Hippocampal formation (tissue), 2 donors: ENCODE measurements at places on chromosomes 3 and 15.

GRCh38 chr3:24400015-24400414, 94.6 kb downstream of the THRB start:
- DNase-seq = no peak

DNA sequence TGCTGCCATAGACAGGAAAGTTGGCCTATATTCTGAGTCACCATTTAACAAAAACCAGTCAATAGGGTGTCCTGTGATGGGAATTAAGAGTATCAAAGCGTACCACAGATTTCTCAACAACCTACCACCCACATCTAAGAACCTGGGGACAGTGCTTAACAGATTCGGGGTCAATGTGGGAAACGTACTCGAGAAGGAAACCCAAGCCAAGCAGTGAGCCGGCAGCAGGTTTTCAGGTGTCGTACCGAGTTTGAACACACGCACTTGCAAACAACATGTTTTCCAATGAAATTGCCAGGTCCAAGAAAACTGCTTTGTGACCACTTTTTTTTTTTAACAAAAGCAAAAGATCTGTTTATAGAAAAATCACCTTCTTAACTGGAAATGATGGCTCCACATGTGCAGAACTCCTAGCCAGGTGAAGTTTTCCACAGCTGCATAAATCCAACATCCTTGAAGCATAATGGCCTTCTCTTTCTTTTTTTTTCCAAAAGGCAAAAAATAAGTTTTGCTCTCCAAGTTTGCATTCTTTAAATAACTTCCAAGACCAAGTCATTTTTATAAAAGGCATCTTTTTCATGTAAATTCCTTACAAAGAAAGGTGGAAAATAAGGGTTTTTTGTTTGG, 45.7 kb downstream of the ADAMTS17 start:
- DNase-seq = no peak

DNA sequence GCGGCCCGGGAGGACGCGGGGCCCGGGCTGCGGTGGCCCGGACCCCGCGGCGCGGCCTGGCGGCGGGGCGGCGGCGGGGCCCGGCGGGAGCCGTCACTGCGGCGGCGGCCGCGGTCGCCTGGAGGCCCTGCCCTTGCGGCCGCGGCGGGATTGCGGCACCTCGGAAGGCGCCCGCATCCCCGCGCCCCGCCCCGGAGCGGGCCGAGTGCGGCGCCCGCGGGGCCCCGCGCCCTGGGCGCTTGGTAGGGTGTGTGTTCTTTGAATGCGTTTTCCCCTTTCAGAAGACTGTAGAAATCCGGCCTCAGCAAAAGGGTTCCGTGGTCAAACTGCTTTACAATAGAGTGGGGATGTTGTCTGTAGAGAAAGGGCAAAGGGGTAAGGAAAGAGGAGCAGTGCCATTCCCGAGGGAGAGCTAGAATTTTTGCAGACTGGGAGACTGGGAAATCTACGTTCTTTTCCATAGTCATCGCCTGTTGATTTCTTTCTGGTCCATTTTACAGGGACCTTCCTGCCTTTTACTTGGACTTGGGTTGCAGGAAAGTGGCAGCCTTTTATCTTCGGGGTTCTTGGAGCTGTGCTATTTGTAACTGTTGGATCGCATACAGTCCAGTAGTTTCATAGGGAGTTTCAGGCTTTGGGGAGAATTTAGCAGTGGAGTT, 630 bp downstream of the SNRK start:
- DNase-seq = no peak

GRCh38 chr15:28963711-28964081, 77.9 kb downstream of the APBA2 start:
- DNase-seq = no peak

GRCh38 chr15:32956711-32957110, 237.8 kb downstream of the FMN1 start:
- no peak for DNase-seq

DNA sequence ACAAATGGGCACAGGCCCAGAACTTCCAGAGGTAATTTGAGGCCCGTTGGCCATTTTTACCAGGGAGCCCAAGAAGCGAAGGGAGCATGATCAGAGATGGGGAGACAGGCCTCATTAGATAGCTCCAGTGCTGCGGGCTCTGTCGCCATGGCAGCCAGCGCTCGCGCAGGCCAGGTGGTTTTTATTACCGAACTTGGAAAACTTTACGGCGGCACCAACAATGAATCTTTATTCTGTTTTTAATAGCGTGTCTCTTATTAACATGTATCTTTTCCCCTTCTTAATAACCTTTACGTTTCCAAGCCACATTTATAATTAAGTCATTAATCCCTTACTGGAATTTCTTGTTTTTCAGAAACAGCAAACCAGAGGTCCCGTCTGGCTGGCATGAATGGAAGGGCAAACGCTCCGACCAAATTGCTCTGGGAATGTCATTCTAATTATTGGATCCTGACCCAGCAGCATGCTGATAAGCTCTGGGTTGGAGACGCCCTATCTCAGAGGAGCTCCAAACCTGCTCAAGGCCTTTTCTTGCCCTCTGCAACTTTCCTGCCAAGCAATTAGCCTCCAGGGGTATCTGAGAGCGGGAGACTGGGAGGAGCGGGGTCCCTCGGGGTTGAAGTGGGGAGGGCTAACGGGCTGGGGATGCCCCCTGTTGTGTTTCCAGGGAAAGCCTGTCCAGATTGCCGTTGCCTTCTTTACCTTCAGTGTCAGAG, 256.4 kb downstream of the TLE3 start:
- DNase-seq = no peak

- no peak for DNase-seq
Observed at GRCh38 chr3:25094932-25095685, 333.0 kb upstream of the RARB start.

GRCh38 chr3:145383416-145383815, 777.6 kb downstream of the PLOD2 start:
- DNase-seq = no peak

GRCh38 chr15:62854420-62855084, 188.0 kb upstream of the TPM1 start:
- DNase-seq = no peak

DNA sequence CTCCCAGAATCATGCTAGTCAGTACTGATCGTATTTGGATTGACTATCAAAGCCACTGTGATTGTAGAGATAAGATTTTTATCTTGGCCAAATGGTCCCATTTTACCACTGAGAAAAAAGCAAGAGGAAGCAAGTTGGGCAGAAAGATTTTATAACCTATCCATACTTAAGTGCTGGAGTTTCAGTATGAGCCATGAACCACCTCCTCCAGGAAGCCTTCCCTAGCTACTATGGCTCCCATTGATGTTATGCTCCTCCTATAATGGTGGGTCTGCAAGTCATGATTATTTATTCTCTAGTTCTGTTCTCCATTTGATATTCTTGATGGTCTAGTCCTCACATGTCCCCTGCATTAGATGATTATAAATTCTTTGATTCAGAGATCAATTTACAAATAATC, 6.6 kb downstream of the MEGF11 start:
- no peak for DNase-seq

GRCh38 chr3:167785790-167786189, 50.3 kb downstream of the SERPINI1 start:
- DNase-seq = no peak

DNA sequence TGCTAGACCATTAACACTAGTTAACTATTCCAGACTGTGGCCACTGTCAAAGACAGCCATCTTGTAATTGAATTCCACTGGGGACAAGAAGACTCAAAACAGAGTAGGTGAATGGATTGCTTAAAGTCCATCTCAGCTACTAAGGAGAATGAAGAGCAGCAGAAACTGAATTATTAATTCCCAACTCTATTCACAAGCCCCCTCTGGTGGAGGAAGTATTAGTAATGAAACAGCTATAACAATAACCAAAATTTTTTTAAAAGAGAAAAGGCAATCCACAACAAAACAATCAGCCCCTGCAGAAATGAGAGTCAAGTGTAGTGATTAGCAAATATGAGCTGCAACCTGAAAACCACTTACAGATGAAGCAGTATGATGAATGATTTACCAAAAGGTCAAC, 302.8 kb downstream of the FHIT start:
- no peak for DNase-seq

GRCh38 chr3:176927706-176928581, 269.3 kb downstream of the TBL1XR1 start:
- no peak for DNase-seq

DNA sequence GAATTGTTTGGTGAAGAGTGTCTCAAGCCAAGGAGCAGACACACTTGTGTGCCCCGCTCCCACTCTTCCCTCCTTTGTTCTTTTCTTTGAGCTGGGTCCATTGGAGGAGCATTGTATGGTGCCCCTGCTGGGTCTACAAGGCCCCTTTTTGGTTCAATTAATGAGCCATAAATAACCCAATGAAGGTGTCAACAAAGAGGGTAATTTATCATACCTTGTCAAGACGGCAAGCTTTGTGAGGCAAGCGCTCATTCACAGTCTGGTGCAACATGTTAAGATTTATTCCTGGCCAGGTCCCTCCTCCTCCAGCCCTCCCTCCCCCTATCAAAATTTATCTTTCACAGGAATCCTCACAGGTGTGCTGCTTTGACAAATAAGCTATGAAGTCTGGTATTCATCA, 300.1 kb downstream of the RORA start:
- DNase-seq = no peak

DNA sequence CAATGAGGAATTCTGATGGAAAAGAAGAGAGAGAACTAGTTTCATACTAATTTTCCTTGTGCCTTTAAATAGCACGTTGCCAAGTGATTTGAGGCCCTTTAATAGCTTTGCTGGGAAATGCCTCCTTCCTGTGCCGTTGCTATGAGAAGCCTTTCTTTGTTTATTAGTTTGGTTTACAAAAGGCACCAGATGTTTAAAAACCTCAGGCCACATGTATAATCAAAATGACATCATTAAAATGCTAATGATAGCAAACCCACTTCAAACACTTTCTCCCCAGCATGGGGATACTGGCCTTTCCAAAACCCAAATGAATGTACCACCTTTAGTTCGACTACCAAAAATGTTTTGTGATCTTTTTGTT, 50.0 kb upstream of the TBC1D23 start:
- DNase-seq = no peak

GRCh38 chr15:70491201-70491621, 272.1 kb downstream of the UACA start:
- DNase-seq = no peak

GRCh38 chr15:59236394-59236793, 29.8 kb downstream of the LDHAL6B start:
- DNase-seq = no peak

DNA sequence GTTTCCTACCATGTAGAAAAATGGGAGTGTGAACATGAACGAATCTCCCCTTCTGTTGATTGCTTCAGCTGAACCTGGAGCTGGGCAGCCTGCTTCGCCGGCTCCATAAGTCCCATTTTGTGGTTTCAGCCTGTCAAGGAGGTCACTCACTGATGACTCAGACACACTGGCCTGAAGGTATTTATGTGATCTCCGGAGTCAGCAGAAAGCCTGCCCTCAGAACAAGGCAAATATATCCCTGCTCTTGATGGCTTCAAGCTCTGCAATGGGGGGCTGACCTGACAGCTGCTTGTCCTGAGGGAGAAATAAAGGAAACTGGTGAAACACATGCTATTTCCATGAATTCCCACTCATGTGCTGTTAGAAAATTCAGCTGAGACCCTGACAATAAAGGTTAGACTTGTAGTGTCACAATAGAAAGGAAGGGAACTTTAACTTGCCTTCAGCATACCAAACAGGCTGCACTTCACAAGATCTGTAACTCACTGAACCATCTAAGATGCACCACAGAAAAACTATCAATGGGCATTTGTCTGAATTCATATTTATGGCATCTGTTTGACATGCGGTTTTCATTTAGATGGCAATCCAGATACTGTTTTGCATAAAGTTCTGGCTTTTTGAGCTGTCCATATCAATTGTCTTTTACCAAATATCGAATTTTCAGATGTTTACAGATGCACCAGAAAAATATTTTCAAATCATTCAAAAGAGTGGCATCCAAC, 282.0 kb upstream of the VEPH1 start:
- no peak for DNase-seq

- DNase-seq = no peak
Observed at GRCh38 chr3:146575636-146576035, 29.5 kb downstream of the PLSCR5 start.

- DNase-seq = no peak
Observed at GRCh38 chr3:81735334-81735733, 26.1 kb downstream of the GBE1 start.

GRCh38 chr15:67775250-67775649, 50.1 kb upstream of the SKOR1 start:
- no peak for DNase-seq

- no peak for DNase-seq
Observed at GRCh38 chr15:71202712-71203111, 87.4 kb downstream of the THSD4 start.

DNA sequence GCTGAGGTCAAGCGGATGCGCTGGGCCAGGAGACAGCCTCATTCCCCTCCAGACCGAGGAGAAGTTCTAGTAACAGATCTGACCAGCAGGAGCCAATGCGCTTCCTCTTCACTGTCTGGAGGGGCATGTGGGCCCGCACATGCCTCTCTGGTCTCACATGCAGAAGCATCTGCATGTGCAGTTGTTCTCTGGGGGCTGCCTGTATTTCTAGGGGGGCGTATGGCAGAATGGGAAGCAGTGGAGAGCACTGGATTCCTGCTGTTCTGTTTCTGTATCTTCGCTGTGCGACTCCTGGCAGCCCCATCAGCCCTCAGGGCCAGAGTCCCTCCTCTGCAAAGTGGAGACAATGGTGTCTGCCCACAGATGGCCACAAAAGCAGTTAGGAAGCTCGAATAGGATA, 170.4 kb upstream of the IQSEC1 start:
- no peak for DNase-seq

DNA sequence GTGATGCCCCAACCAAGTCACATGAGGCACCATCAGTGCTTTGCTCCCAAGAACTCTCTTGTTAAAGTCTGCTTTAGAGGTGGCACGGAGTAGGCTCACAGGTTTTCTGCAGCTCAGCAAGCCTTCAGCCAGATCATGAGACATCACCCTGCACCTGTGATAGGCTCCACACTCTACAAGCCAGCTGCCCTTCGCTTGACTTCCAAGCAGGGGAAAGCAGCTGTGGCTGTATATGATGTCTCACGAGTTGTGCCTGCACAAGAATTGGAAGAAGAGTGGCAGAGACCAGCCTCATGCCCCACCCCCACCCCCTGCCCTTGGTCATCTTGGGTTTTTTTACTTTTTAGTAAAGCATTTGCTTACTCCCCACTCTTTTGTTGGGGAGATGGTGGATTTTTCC, 22.5 kb downstream of the MRPS11 start:
- DNase-seq = no peak

DNA sequence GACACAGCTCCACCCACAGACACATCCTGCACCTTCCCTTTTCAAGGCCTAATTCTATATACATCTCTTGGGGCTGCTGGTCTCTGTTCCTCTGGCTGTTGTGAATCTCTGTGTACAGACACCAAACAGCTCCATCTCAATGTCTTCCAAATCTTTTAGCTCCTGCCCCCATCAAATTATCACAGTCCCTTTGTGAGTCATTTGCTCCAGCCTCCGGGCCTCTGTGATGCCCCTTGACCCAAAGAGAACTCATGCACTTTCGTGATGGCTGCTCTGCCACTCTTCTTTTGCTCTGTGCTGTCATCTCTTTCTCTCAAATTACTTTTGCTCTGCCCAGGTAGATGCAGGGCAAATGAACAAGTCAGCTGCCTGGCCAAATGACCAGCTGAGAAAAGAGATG, 369.0 kb upstream of the CDIN1 start:
- no peak for DNase-seq
